Activated effector memory CD4-positive, alpha-beta T cell treated with Interleukin-2 at 50 U/mL for 16 hours (primary cell): ENCODE measurements at places on chromosomes 5 and 9.
A peak's percentile ranks its signal among the peaks of the same experiment; 100 is the strongest.

DNA sequence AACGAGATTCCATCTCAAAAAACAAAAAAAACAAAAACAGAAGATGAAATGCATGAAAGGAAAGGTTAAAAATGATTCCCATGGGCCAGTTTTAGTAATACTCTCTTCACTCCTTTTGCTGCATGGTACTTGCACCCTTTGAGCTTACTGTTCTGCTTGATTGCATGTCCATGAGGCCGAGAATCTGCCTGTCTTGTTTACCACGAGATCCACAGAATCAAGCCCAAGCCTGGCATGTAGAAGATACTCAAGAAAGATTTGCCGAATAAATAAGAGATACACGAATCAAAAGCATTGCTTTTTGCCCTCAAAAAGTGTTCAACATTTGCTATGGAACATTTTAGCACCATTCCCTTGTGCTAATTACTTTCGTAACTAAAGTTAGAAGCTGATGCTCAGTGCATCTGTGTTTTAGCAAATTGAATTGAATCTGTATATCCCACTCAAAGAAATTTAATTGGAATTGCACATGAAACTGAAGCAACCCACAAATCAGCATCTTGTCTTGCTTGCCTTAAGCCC lies 1.1 kb downstream of the FAXDC2 start:
- no peak for DNase-seq

GRCh38 chr5:177303121-177303924 lies at the start of the genes PRELID1 and RAB24:
Gene PRELID1 (plus strand): TSS chr5:177303799. CDS start chr5:177303986, 187 bp downstream.
Gene RAB24 (minus strand): TSS chr5:177303719. CDS start chr5:177303288, 431 bp downstream.
- peak; percentile 85 for DNase-seq

- no peak for DNase-seq
Measured at GRCh38 chr5:4804691-4805360, 335.3 kb upstream of the ADAMTS16 start.

DNA sequence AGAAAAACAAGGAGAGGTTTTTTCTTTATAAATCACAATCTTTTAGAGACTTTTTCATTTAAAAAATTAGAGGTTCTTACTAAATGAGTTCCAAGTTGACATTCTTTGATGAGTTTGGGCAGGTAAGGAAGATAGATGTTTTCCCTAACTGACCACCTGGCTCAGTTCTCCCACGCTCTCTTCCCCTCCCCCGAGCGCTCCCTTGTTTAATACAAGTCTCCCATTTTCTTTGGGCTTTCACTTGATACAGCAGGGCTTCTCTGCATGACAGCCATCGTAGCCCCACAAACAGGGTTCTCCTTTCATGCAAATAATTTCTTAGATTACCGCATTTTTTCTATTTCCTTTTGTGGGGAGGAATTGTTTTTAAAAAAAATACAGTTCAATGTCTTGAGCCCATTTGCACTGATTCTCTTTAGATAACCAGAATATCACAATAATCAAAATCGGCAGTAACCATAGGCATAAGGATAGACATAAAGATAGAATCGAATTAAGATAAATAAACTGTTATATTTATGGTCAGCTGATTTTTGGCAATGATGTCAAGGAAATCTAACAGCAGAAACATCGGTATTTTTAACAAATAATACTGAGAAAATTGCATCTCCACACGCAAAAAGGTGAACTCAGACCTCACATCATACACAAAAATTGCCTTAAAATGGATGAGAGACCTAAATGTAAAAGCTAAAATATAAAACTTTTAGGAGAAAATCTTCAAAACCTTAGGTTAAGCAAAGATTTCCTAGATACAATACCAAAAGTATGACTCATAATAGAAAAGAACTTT lies 325.4 kb downstream of the PIK3R1 start:
- DNase-seq = no peak

GRCh38 chr5:124660229-124661093 lies 86.0 kb downstream of the ZNF608 start:
- no peak for DNase-seq

DNA sequence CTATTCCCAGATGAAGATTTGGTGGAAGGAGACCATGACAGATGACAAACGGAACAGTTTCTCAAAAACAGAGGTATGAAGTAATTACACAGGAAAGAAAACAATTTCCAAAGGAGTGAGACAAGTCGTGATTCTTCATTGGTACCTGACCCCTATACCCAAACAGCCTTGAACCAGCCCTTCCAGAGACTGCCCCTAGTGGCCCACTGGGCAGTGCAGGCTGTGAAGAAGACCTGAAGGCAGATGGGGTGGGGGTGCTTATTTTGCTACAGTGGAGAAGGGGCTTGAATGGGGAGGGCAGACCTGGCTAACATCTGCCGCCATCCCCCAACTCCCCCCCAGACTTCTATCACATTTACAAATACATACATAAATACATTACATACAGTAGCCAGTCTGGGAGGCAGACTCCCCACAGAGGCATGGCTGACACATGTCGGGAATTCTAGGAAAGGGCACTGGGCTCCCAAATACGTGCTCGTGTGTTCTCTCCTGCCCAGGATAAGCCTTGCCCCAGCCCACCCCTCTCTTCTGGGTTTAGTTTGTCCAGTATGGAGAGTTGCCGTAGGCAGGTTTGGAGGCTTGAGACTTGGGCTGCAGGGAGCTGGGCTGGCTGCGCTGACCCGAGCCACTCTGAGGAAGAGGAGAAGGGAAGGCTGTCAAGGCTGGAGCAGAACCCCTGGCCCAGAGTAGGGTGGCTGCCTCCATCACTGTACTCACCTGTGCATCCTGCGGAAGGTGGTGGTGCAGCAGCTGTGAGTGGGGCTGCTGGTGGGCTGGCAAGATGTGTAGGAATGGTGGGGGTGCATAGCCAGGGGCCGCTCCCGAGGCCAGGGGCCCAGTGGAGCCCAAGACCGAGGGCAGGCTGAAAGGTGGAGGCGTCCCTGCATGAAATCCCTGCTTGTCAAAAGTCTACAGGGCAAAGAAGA lies 105.3 kb downstream of the UBE2R2 start:
- DNase-seq = no peak

DNA sequence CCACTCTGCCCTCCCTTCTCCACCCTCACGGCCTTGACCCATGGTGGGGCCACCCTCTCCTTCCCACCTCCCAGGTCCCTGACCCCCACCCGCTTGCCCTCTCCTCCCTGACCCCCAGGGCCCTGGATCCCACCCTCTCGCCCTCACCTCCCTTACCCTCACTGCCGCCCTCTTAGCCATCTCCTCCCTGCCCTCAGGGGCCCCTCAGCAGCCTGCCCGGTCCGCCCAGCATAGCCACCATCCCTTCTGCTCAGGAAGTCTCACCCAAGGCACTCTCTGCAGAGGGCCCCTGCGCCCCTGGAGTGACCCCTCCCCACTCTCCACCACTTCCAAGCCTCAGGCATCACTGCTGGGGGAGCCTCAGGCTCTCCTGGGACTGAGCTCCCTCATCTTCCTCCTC lies 66.3 kb downstream of the MRPL36 start:
- no peak for DNase-seq

- no peak for DNase-seq
Measured at GRCh38 chr9:4339836-4340560, 40.1 kb upstream of the GLIS3 start.

DNA sequence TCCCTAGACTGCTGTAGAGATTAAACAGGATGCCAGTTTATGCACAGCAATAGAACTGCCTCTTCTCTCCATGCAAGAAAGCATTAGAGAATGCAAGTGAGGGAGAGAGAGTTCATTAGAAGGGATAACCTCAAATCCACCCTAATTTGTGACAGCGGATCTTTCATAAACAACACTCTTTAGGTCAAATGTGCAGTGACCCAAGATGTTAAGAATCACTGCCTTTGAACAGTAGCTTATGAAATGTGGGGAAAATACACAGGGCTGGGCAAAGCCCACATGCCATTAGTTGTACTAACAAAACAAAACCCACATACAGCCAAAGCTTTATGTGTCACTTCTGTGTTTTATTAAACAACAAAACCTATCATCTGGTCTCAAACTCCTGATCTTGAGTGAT lies 36.2 kb upstream of the POU4F3 start:
- no peak for DNase-seq

GRCh38 chr5:52786391-52786790 lies 1.3 kb upstream of the ITGA1 start:
- no peak for DNase-seq

DNA sequence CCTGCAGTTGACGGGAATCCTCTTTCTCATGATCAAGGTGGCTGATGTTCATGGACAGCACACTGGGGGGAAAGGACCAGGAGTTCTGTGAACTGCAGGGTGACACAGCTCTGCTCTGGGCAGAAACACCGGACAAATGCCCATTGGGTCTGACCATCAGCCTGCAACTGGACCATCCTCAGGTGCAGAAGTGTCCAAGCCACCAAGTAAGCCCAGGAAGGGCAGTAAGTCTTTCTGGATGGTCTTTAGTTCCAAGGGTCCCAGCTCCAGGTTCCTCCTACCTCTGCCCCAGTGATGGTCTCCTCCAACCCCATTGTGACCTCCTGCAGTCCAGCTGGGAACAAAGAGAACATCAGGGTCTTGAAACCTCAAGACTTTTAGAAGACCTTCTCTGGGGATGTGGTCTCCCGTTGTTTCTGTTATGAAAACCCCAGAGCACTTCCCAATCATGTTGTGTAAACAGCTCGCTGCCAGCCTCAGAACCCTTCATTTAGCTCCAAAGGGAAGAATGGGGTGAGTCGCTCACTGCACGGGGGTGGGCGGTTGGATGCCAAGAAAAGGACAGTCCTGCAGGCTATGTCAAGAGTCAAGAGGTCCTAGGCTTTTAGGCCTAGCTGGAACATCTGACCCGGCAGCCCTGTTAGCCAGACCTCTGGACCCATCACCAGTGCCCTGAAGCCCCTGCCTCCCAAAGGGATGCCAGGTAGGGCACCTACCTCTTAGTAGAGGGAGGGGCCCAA lies 41.8 kb upstream of the TCF7 start:
- no peak for DNase-seq

DNA sequence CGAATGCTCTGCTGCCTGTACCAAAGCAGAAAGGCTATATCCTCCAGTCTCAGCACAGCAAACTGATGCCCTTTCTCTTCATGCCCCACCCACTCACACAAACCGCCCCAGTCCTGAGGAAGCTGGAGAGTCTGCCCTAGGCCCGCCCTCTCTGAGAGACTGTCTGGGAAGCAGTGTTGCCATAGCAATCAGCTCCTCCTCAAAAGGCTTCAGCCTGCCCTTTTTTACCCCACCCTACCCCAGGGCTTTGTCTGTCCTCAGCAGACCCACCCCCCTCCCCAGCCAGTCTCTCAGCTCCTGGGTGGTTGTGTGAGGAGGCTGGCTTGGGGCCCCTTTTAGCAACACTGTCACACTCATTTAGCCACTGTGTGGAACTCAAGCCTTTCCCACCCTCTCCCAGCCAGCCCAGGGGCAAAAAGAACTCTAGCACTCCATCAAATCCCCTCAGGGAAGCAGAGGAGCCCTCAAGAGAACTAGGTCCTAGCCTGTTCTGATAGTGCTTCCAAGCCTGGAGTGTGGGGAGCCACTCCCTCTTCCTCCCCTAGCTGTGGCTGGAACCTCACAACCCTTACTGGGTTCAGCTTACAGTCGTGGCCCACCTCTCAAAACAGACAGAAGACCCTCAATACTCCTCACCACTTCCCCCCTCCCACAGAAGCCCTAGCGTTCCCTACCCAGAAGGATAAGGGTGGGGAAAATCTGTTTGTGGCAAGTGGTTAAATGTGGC lies 1.4 kb downstream of the ATOSB start:
- peak; percentile 61 for DNase-seq

GRCh38 chr9:18676525-18676924 lies 202.6 kb downstream of the ADAMTSL1 start:
- no peak for DNase-seq

DNA sequence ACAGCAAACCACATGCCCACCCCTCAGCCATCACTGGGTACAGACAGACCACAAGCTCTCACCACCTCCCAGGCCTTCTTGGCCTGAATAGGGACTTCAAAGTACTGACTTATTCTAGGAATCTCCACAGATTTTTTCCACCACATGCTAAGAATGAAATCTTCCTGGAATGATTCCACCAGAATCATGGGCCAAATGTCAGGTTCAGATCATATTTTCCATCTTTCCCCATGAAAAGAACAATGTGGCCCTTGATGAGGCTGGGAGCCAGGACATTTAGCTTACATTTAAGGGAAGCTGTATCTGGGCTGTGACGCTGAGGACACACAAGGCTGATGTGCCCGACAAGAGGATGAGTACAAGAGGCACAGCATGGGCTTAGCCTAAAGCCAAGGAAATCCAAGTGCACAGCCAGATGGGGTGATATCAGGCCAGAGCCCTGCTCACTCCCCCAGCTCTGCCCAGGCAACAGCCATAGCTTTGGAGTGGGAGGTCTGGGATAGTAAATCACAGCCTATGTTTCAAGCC lies 28.1 kb downstream of the ACSL6 start:
- no peak for DNase-seq

GRCh38 chr5:136776022-136776927 lies 410.9 kb upstream of the TRPC7 start:
- no peak for DNase-seq
